ENCODE measurements at places on chromosomes 1 and 21.

DNA sequence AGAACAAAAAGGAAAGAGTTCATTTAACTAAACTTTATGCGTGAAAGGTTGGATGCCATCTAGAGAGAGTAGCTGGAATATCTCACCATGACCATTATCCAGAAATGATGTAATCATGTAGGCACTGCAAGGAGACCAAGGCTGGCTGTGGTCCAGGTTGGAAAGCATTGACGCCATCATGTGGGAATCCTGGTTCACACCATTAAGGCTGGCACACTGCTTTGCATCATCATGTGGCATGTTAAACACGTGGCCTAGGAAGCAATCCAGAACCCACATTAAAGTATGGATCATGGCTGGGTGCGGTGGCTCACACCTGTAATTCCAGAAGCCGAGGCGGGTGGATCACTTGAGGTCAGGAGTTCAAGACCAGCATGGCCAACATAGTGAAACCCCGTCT is 4.3 kb downstream of the ADAMTS1 start:
- DNase-seq = no peak

DNA sequence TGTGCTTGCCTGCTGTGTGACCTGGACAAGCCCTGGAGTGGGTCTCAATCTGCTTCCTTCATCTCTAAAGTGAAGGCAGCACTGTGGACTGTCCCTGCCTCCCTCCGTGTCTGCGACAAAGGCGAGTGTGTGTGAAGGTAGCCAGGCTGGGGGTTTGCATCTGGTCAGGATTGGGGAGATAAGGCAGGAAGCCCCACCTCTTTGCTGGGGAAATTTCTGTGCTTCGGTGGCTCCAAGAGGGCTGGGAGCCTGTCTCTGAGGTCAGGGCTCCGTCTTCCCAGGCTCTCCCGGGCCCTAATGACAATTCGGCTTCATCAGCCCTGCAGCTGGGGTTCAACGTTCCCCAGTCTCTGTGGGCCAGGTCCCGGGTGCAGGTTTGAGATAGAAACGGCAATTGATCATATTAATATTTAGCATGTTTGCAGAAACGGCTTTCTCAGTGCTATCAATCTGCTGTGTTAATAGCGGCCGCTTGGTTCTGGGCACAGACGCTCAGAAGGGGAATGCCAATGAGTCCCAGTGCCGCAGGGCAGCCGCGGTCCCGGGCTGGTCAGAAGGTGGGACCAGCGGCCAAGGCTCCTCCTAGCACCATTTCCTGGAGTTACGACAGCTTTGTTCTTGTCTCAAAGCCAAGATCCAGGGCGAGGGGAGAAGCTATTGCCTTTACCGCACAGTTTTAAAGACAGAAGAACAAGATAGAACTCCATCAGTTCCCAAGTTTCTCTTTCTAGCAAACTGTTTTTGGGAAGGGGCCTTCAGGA is 105.7 kb downstream of the PRDM16 start:
- no peak for DNase-seq

DNA sequence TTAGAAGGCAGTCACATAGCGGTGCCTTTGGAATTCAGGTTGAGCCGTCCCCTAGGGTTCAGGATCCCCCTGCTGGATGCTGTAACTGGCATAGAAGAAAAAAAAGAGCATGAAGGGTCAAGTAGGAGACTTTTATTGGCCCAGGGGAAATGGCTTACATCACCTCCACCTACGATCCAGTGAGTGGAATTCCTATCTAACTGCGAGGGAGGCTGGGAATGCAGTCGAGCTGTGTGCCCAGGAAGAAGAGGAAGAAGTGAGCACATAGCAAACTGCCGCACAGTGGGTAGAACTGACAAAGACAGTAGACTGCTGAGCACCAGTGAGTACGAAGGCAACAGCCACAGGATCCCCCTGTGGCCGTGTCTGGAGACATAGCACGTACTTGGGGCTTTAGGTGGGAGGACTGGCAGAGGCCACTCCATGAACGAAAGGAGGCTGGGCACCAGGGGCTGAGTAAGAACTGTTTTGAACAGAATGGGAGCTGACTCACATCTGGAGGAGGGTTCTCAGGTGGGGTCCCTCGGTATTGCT is 79.2 kb downstream of the RNF220 start:
- DNase-seq = no peak

- DNase-seq = no peak
These were observed 219.7 kb downstream of the NFIA start for GRCh38 chr1:61301824-61302657.

Data from activated T-helper 1 cell treated with anti-CD3 and anti-CD28 coated beads, Interleukin-2, amount 50 U/mL, for 16 hours (primary cell).